ENCODE measurements at places on chromosomes 5 and 9. TPM values are rescaled to one million over a fixed set of nuclear protein-coding genes. Genes with fewer than 3 reads are reported as not detected.

DNA sequence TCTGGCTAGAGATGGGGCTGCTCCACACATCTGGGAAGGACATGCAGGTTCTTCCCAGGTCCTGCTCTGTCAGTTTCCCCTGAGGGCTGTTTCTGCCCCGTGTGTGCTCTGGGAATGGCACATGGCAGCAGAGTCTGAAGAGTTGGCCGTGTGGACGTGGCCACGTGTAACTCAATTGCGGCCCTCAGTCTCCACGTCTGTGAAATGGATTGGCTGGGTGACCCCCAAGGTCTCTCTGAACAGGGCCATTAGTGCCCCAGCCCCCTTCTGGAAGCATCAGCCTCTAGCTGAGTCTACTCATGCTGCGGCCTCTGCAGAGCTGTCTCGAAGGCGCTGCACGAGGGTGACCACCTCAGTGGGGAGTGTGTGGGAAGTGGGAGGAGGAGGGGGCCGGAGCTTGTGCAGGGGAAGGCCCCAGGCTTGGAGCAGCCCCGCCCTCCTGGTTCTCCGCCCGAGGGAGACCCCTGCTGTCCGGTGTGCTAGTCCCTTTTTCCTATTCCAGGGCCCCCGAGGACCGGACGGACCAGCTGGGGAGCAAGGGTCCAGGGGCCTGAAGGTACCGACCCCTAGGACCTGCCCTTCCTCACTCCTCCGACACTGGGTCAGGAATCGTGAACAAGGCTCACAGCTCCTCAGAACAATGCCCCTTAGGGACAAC is 58.9 kb upstream of the ORM1 start:
- DNase-seq: no peak

DNA sequence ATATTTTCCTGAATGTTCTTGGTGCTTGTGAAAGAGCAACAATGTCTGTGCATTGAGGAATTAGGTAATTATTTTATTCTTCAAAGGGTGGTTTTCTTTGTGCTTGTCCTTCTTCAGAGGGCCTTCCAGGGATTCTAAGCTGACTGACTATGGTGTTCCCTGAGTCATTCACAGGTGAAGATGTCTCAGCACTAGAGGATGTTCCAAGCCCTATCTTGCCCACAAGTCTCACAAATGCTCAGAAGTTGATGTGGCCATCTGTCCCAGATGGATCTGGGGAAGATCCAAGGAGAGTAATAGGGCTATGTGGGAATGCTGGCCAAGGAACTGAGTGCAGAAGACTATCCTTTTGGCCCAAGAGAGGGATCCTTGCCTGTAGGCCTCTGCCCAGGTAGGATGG is 120.9 kb downstream of the ADAMTSL1 start:
- no peak for DNase-seq

- no peak for DNase-seq
Measured at GRCh38 chr5:64532212-64532611, 26.4 kb downstream of the RGS7BP start.

GRCh38 chr9:30718483-30718882 is 1666.0 kb upstream of the ACO1 start:
- no peak for DNase-seq

DNA sequence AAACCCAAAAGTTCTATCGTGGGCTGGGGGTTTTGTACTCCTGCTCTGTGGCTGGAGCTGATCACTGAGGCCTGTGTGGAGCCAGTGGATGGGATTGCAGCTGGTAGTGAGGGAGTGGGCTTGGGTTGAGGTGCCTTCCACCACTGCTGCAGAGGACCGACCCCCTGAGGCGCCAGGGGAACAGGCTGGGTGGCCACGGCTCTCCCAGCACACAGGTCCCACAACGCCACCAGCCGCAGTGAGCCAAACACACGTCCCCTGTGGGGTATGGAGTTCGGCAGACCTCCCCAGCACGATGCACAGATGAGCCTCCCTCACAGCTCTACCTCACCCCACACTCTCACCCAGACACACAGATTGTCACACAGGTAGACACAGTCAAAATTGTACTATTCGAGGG is 109.1 kb downstream of the DAB2IP start:
- no peak for DNase-seq

- no peak for DNase-seq
Measured at GRCh38 chr5:135239453-135240282, 159.4 kb downstream of the MACROH2A1 start.

DCANP1 gene
- total RNA-seq: not detected

PFN3 gene
- total RNA-seq: not detected

TPD52L3 gene
- not detected for total RNA-seq

NR4A3 gene
- total RNA-seq: 51.1 TPM

ZFP37 gene
- 0.33 TPM for total RNA-seq

All from activated CD4-positive, alpha-beta T cell treated with anti-CD3 and anti-CD28 coated beads, Interleukin-2, amount 10 ng/mL, durations not matched to agents 24 days and 14 days (primary cell).